ENCODE measurements at places on chromosomes 4 and X. TPM values are rescaled to one million over a fixed set of nuclear protein-coding genes. Genes with fewer than 3 reads are reported as not detected.

The SYNPO2 gene
- 0.21 TPM for polyA plus RNA-seq

The YY2 gene
- 0.59 TPM for polyA plus RNA-seq

The ADH1A gene
- polyA plus RNA-seq = not detected

The EPGN gene
- not detected for polyA plus RNA-seq

The OPN1MW gene
- polyA plus RNA-seq = not detected

The C4orf54 gene
- polyA plus RNA-seq = not detected

The KLF8 gene
- polyA plus RNA-seq = 0.64 TPM

The RAB9B gene
- 0.22 TPM for polyA plus RNA-seq

The ASB12 gene
- polyA plus RNA-seq = not detected

The USP17L5 gene
- not detected for polyA plus RNA-seq

The SPATA4 gene
- not detected for polyA plus RNA-seq

The LPAR4 gene
- not detected for polyA plus RNA-seq

The NXF2B gene
- not detected for polyA plus RNA-seq

The RNF150 gene
- not detected for polyA plus RNA-seq

The EFHC2 gene
- polyA plus RNA-seq = 3.5 TPM

The OCIAD2 gene
- 184 TPM for polyA plus RNA-seq

The SERPINA7 gene
- polyA plus RNA-seq = not detected

The SMIM10L2A gene
- 0.10 TPM for polyA plus RNA-seq

The TMPRSS11F gene
- not detected for polyA plus RNA-seq

The CACNA1F gene
- polyA plus RNA-seq = not detected

The HDX gene
- polyA plus RNA-seq = 0.90 TPM

The SHOX gene
- polyA plus RNA-seq = not detected

The HGFAC gene
- not detected for polyA plus RNA-seq

The DDX53 gene
- polyA plus RNA-seq = not detected

The DBET gene
- polyA plus RNA-seq = not detected

The TMEM150C gene
- 0.17 TPM for polyA plus RNA-seq

The NR0B1 gene
- polyA plus RNA-seq = not detected

The STATH gene
- not detected for polyA plus RNA-seq

The PPP2R2C gene
- polyA plus RNA-seq = not detected

The ARHGAP10 gene
- 14.0 TPM for polyA plus RNA-seq

The UPF3B gene
- polyA plus RNA-seq = 10.9 TPM

The ARR3 gene
- not detected for polyA plus RNA-seq

The NALF2 gene
- polyA plus RNA-seq = not detected

The APLN gene
- not detected for polyA plus RNA-seq

The ERVMER34-1 gene
- polyA plus RNA-seq = not detected

The GPRASP1 gene
- 5.2 TPM for polyA plus RNA-seq

The CDX4 gene
- polyA plus RNA-seq = not detected

The DAPP1 gene
- 10.3 TPM for polyA plus RNA-seq

The PNMA3 gene
- polyA plus RNA-seq = 0.30 TPM

The MAP9 gene
- 7.7 TPM for polyA plus RNA-seq

The BST1 gene
- polyA plus RNA-seq = 0.39 TPM

The FAM9B gene
- not detected for polyA plus RNA-seq
